NCI-H187 (cell line): ENCODE measurements at places on chromosomes 5 and 9.
A peak's percentile ranks its signal among the peaks of the same experiment; 100 is the strongest.

DNA sequence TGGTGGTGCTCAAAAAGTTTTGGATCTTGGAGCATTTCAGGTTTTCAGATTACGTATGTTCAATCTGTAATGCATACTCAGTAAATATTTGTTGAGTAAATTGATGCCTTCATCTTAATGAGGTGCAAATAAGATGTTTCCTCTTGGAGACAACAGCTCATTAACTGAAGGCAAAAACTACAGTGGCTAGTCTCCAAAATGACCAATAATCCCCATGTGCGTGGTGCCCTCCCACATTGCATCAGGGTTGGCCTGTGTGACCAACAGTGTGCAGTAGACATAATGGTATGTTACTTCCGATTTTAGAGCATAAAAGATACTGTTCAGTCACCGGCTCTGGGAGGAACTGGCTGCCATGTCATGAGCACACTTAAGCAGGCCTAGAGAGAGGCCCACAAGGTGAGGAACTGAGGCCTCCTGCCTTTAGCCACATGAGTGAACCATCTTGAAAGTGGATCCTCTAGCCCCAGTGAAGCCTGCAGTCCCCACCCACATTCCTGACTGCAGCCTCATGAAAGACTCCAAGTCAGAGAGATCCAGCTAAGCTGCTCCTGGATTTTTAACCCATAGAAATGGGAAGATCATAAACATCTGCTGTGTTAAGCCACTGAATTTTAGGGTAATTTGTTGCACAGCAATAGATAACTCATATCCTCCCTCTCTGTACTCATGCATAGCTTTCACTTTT, 55.7 kb downstream of the LIFR start:
- DNase-seq: no peak

DNA sequence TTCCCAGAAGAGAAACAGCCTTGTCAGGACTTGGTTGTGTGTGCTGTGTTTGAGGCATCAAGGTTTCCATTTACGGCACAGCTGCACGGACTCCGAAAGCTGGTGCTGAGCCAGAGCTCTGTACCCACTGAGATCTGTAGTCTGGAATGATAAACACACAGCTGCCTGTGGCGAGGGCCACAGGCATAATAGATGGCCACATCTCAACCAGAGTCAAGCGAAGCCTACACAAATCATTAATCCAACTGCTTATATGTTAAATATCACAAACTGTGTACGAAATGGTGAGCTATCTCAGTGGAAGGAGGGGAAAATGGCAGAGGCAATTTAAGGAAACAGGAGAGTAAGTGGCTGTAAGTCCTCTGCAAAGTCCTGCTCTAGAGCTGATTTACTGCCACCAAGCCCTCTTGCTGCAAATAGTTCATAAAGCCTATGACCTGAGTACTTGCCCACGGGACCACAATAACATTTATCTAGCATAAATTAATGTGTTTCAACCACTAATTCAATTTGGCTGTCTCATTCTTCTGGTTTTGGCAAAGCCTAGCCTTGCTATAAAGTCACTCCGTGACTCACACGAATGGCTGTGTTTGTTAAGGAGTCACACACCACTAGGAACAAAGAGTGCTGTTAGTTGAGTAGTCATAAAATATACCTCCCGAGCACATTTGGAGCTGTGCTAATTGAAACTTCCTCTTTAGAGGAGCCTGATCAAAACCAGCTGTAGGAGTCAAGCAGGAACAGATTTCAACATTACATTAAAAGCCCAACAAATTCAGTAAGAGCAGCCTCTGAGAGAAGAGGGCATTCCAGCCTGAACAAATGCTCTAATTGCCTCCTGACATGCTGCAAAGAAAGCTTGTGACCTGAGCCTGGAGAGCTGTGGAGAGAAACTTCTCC, 738.6 kb upstream of the ZNF608 start:
- DNase-seq: peak; percentile 92

DNA sequence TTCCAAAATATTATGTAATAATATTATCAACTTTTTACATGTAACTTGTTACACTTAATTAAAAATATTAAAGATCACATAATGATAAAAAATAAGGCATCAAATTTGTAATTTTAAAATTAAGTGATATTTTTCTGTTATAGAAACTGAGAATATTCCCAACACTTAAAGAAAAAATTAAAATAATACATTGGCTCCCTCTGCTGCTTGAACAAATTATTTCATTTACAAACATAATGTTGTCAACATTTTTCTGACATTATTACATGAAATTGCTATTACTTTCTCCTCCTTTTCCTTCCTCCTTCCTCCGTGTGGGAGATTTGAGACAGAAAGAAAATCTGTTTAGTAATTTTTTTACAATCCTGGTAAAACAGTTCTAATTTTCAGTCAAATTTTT, 42.3 kb downstream of the RNF180 start:
- DNase-seq: no peak

DNA sequence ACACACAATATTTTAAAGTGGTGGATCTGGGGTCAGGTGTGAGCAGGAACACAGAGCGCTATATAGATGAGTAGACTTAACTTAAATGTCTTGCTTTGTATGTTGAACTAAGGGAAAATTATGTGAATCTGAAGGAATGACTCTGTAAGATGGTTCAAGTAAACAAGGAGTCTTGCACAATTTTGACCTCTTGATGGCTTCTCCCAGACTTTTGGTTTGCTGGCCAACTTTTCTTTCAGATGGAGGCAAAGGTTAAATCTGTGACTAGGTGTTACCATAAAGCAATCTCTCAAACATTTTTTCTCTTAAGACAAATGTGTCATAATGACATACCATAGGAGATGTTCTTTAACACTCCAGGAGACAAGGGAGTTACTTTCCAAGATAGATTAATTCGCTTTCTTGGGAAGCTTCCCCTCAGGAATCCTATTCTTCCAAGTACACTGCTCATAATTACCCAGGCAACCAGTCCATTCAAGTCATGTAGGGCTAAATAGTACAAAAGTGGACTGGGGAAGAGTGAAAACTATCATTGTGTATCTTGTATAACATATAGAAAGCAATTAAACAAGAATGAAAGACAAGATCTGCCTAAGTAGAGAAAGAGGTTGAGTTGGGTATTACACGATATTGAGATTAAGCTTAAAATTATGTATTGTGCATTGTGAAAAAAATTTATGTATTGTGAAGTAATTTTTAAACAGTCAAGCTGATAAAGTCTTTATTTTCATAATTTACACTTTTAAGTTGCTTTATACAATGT, 60.3 kb upstream of the SLC27A6 start:
- no peak for DNase-seq

GRCh38 chr5:55699041-55699688, 13.0 kb downstream of the SLC38A9 start:
- no peak for DNase-seq

DNA sequence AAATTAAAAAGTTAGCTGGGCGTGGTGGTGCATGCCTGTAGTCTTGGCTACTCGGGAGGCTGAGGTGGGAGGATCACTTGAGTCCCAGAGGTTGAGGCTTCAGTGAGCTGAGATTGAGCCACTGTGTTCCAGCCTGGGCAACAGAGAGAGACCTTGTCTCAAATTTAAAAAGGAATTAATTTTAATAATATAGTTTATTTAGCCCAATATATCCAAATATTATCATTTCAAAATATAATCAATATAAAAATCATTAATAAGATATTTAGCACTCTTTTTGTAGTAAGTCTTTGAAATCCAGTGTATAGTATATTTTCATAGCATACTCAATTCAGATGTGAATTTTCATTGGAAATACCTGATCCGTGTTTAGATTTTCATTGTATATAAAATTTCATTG, 43.2 kb upstream of the ORM1 start:
- no peak for DNase-seq

GRCh38 chr5:167643631-167644280, 647.7 kb upstream of the WWC1 start:
- no peak for DNase-seq

DNA sequence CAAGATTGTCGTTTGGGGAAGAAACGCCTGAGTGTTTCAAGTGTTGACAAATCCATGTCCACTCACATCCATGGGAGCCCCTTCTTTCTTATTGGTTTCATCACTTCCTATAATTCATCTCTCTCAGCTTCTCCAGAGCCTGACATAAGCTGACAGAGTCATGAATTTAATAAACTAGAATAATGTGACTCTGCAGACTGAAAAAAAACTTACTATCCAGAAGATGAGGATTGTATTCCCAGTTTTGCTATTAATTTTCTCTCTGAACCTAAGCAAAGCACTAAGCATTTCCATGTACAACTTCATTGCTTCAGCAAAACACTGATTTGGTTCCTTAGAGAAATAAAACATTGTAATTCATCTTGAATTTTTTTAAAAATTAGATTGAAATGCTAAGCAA, 691.8 kb downstream of the MTRR start:
- no peak for DNase-seq

- DNase-seq: no peak
These were observed 5.3 kb upstream of the ABL1 start for GRCh38 chr9:130829762-130830161.

GRCh38 chr9:81532251-81532650, 157.1 kb downstream of the TLE1 start:
- no peak for DNase-seq

DNA sequence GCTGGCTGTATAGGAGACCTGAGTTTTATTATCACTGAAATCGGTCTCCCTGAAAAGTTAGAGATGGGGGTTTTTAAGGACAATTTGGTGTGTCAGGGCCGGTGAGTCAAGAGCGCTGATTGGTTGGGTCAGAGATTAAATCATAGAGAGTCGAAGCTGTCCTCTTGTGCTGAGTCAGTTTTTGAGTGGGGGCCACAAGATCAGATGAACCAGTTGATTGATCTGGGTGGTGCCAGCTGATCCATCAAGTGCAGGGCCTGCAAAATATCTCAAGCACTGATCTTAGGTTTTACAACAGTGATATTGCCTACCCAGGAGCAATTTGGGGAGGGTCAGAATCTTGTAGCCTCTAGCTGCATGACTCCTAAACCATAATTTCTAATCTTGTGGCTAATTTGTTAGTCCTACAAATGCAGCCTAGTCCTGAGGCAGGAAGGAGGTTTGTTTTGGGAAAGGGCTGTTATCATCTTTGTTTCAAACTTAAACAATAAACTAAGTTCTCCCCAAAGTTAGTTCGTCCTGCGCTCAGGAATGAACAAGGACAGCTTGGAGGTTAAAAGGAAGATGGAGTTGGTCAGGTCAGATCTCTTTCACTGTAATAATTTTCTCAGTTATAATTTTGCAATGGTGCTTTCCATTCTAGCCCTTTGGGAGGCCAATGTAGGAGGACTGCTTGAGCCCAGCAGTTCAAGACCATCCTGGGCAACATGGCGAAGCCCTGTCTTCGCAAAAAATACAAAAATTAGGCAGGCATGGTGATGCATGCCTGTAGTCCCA, 31.6 kb upstream of the RFK start:
- no peak for DNase-seq

DNA sequence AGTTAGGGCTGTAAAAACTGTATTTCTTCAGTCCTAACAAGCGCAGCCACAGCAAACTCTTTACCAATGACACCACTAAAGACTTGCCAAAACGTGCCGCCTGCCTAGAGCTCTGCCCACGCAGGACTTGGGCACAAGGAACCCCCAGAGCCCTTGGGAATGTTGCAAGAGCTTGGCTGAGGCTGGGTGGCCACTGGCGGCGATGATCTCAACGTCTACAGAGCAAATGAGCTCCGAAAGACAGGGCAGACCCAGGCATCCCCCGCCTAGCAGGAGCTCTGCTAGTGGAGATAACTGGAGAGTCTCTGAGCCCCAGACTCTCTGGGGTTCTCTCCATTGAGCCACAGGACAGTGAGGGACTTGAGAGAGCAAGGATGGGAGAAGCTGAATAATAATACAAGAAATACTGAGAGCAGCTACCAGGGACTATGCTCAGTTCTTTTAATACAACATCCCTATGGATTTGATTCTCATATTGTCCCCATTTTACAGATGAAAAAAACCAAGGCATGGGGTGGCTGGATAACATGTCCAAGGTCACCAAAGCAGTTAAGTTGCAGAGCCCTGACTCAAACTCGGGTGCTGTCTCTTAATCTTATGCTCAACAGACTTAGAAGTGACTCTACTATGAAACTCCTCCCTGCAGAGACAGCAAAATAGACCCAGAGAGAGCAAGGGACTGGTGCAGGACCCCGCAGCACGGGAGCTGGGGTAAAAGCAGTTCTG, 32.5 kb downstream of the SHB start:
- DNase-seq: no peak

- DNase-seq: no peak
These were observed 116.7 kb upstream of the RGMB start for GRCh38 chr5:98656796-98657195.

- DNase-seq: no peak
These were observed 589.1 kb downstream of the ZNF608 start for GRCh38 chr5:124157320-124157719.

DNA sequence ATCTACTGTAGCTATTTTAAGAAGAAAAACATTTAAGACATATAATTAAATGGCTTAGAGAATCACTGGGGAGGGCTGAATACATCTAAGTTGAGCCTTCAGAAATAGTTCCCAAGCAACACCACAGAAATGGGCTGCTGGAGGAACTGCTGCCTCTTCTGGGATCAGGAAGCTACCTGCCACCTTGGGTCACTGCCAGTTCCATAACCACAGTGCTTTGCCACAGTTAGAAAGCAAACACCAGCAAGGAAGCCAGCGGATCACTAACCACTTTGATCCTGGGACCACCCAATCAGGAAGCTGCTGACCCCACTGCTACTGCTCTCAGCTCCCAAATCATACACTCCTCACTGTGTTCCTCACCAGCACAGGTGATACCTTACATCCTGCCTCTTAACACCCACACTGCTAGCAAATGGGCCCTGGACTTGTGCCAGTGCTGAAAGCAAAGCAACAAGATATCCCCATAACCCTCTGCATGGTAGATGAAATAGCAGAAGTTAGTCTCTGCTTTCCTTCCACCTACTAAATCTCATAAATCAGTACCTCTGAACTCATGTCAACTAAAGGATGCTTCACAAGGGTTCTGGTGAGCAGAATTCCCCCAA, 346.9 kb downstream of the DEPDC1B start:
- DNase-seq: no peak

GRCh38 chr9:76658510-76659231, 105.6 kb upstream of the PCA3 start:
- no peak for DNase-seq
